Esophagus mucosa (tissue), 1 donor: ENCODE measurements at places on chromosomes 11 and 22. TPM values are rescaled to one million over a fixed set of nuclear protein-coding genes. Genes with fewer than 3 reads are reported as not detected.
A peak's percentile ranks its signal among the peaks of the same experiment; 100 is the strongest.

GRCh38 chr11:69293819-69294505, at the start of gene MYEOV:
Gene MYEOV (plus strand): TSS chr11:69294155. CDS start chr11:69295355, 1,200 bp downstream.
- peak; percentile 82 for ATAC-seq

DNA sequence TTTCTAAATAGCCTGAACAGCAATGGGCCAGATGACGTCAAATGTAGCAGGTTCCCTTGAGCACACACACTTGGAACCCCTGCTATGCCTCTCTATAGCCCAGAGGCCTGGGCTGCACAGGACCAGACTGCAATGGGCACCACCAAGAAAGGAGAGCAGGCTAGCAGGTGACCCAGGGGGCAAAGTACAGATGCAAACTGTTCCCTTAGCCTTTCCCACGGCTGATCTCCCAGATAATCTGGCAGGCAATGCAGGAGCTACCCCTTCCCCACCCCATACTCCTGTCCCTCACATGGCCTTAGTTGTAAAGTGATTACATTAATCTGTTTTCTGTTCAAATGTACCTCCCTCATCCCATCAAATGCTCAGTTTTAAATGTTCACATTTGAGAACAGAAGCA, 41.3 kb downstream of the SMCO4 start:
- ATAC-seq: no peak

GRCh38 chr11:83061883-83062282, 9.8 kb downstream of the RAB30 start:
- ATAC-seq: no peak

Gene OR52E8
- not detected for total RNA-seq

Gene OR52A1
- not detected for total RNA-seq
